Cardiac fibroblast (primary cell): ENCODE measurements at places on chromosomes 2 and 18.
A peak's percentile ranks its signal among the peaks of the same experiment; 100 is the strongest.

GRCh38 chr2:113910967-113911678, 21.2 kb downstream of the ACTR3 start:
- DNase-seq, result no peak

DNA sequence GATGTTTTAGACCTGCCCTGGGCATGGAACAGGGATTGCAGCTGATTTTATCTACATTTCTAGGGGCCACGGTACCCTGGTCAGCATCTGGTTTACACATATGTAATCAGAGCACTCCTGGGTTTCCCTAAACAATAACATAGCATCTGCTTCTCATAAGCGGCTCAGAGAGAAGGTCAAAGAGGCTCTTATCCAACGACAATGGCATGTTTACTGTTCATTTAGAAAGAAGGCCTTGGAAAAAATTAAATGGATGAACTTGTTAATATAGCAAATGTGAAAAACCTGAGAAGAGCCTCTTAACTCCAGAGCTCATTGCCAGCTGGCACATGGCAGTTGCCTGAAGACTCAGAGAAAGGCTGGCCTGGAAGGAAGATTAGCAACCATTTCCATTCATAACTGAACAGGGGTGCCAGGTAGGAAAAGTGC, 202.8 kb upstream of the THUMPD2 start:
- no peak for DNase-seq

DNA sequence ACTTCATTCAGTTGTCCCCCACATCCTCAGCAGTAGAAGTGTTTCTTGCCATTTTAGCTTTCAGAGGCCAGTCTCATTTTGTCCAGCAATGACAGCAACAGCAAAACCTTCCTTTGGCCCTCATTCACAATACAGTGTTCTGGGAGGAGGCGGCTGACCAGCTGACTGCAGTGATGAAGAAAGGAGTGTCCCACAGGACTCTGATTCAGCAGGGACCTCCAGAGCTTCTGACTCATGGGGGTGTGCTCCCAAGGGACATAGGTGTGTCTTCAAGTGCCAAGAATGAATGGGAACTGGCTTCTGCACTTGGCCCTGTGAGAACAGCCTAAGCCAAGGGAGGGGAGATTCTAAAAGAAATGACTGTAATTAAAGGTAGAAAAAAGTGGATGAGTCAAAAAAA, 147.0 kb upstream of the PELI1 start:
- peak; percentile 85 for DNase-seq

DNA sequence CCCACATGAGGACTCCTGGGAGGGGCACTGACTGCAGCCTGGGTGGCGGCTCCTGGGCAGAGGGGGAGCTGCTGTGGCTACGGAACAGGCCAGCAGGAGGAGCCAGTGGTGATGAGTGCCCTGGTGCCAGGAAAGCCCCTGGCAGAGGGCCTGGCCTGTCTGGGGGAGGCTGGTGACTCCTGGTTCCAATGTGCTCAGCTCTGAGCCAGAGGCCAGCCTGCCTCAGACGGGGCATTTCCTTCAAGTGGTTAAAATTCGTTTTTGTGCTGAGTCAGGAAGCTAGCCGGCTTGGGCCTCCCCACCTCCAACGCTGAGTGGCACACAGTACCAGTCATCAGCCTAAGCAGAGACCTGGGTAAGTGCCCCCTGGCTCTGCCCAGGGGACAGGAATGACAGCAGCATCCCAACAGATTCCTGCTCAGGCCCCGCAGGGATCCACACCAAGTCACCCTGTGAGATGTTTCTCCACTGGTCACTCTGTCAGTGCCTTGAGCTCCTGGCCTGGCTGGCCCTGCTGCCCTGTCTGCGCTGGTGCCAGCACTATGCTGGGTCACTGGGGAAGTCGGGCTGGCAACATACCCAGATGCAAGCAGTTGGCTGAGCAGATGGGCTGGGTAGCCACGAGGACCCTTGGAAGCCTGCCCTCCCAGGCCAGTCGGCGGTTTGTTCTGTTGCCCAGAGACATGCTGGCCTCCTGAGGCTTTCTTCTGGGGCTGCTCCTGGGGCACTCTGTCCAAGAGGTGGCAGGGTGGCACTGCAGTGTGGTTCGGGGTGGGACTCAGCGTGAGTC, 7.1 kb upstream of the KLF11 start:
- DNase-seq, result peak; percentile 69

DNA sequence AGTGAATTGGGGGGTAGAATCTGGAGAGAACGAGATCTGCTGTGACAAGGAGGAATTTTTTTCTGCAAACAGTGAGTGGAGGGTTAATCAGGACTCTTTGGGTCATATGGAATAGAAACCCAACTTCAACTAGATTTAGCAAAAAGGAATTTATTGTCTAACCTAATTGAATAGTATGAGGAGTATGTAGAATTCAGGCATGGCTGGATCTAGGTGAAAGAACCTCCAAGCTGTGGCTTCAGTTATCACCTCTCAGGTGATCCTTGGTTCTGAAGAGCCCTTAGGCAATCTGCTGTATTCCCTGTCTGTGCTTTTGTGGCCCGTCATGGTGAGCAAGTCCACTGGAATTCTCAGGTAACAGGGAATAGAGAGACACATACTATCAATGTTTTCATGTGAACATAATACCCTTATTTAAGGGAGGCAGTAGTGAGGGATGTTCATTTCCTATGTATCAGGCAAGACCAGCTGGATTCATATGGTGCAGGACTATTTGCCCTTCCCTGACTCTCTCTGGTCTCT, 164.7 kb downstream of the ALPK2 start:
- no peak for DNase-seq

DNA sequence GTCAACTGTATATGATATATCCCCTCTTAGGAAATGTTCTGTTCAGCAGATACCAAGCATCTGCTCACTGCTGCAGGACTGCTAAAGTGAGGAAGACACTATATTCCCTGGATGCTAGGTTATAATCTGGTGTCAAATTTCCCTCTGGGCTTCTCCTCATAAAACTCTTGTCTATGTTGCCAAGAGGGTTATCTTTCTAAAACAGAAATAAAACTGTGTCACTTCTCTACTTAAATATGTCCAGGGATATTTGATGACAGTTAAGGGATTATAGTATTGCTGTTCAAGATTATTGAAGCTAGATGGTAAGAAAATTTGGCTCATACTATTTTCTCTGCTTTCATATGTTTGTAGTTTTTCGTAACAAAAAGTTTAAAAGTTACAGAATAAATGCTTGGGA, 30.5 kb upstream of the SNRNP27 start:
- DNase-seq, result no peak

GRCh38 chr2:173496746-173497145, 142.1 kb downstream of the CDCA7 start:
- no peak for DNase-seq

DNA sequence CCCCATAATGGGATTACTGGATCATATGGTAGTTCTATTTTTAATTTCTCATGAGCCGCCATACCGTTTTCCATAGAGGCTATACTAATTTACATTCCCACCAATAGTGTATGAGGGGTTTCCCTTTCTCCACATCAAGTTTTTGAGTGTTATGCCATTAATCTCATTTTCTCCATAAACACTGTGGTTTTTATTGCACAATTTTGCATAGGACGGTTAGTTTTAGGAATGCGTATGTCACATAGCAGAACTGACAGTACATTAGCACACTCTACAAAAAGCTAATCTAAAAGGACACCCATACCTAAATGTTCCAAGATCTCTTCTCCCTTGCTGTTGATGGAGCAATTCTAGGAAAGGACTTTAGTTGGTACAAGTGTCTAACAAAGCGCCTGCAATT, 32.5 kb downstream of the DARS1 start:
- peak; percentile 26 for DNase-seq

DNA sequence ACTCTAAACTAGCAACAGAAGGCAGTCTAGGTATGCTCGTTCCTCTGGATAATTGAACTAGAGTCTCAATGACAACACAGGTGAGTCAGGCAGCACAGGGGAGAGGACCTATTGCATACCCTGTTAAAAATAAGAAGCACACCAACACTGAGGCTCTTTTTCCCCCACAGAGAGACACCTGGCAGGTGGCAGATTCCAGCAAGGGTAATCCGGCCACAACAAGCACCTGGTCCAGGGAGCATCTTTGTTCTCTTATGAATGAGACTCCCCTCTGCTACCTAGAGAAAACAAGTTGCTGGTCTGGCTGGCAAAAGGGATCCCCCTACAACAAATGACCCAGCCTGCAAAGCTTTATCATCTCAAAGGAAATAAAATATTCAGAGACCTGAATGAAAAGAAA, 508.9 kb upstream of the POU3F3 start:
- no peak for DNase-seq
